A549 (cell line): ENCODE measurements at places on chromosomes 7 and 10. TPM values are rescaled to one million over a fixed set of nuclear protein-coding genes. Genes with fewer than 3 reads are reported as not detected.

GRCh38 chr10:71039551-71039950 lies 151.2 kb upstream of the PCBD1 start:
- no peak for DNase-seq

DNA sequence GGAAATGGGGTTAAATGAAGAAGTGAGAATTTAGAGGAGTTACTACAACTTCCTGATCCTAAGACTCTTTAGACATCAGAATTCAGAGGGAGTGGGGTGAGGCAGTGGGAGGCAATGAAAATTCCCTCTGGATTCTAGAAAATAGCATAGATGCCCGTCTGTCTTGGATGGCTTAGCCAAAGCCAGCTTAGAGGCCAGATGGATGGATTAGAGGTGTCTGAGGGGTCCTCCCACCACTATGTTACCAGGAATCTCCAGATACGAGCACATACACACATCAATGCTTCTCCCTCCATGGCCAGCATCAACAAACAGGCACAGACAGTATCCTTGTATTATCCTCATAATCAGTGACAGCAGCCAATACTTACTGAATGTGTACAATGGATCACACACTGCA lies 418.1 kb downstream of the PLXNA4 start:
- DNase-seq = no peak

DNA sequence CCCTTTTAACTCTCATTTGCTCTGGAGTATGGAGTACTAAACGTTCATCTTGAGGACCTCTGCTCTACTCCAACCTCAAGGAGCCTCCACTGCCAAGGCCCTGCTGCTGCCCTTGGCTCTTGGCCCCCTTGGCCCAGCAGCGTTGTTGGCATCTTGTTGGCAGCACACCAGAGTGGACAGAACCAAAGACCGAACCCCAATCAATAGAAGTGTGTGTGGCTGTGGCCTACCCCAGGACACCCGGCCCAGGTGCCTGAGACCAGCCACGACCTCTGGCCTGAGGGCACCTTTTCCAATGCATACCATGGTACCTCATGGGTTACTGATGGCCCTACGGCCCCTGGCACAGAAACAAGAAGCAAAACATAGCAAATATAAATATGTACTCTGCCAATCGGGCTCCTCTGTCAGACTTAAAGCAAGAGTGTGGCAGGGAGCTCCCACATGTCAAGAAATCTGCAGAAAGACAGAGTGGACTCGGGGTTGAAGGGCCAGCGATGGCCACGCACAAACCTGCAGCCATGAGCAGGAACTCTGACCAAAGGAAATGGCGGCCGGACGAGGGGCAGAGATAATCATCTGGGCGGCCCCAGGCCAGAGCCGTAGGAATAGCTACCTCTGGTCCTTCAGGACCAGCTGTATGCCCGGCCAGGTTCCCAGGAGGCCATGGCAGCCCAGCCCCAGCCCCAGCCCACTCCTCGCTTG lies 2.9 kb downstream of the NPC1L1 start:
- DNase-seq = no peak

- DNase-seq = no peak
Observed at GRCh38 chr7:159004411-159004810, 140.3 kb downstream of the VIPR2 start.

DNA sequence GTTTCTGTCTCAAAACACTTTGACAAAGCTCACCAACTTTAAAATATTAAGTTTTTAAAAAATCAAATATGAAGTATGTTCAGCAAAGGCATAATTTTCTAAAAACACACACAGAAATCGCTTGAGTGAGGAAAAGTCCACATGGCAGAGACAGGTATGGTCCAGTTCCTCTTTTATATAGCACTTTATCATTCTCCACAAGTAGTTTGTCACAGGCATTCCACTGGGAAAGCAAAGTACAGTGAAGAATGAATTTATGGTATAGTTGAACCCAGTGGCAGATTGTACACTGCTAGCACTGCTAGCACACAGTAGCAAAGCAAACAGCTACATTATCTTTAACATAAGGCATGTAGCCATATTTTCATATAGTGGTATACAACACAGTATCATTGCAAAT lies 102.3 kb downstream of the HECTD2 start:
- DNase-seq = no peak

DNA sequence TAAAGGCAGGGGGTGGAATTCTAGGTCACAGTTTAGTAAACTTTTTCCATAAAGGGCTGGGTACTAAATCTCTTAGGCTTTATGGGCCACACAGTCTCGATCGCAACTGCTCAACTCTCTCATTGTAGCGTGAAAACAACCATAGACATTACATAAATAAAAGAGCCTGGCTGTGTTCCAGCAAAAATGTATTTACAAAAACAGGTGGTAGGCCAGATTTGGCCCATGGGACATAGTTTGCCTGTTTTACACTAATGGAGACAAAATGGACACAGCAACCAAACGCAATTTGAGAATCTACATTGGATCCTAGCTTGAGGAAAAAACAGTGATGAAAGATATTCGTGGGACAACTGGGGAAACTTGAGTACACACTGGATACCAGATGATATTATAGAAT lies 23.2 kb upstream of the MALSU1 start:
- DNase-seq = no peak

GRCh38 chr10:86077871-86078638 lies 288.5 kb downstream of the GRID1 start:
- DNase-seq = no peak

GRCh38 chr7:121049028-121049791 lies 60.7 kb downstream of the CPED1 start:
- DNase-seq = no peak

DNA sequence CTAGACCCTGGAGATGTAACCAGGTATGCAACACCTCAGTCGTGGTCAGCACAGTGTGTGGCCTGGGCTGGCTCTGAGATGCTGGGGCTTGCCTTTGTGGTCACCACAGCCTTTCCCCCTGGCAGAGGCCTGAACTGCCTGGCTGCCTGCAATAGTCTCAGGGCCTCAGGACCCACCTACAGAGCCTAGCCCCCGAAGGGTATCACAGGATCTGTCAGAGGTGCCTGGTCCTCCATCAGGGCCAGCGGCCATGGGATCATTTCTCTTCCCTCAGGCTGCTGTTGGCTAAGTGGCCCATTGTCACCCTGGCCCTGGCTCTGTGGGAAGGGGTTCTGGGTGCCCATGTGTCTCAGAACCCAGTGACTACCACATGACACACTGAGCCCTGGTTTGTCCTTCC lies 141.6 kb downstream of the CYP26A1 start:
- no peak for DNase-seq

- no peak for DNase-seq
Observed at GRCh38 chr7:75039166-75039565, 34.4 kb downstream of the RCC1L start.

DNA sequence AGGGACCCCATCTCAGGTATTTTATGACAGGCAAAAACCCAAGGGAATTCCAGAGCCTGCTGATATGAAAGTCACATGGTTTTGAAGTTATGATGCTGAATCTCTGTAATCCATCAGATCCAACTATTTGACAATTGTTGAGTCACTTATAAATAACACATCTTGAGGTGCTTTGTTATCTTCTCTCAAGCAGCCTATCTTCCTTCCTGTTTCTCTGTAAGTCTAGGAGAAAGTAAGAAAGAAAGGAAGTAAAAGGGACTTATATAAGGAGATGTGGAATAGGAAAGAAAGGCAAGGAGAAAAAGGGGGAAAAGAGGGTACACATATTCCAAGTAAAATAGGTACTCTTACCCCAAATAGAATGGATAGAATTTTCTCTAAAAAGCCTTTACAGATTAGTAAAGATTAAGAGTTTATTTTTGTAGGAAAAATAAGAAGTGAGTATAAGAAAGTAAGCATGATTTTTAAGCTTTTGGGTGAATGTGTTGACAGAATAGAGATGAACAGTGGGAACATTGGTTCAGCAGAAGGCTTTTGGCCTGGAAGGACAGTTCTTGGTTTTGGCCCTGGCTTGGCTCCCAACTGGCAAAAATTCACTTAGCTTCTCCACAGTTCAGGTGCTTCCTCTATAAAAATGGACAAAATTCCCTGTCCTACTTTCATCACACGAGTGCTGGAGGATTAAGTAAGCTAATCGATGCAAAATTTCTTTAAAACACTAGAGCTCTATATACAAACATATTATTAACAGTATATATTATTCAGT lies 39.6 kb upstream of the ANK3 start:
- DNase-seq = no peak

DNA sequence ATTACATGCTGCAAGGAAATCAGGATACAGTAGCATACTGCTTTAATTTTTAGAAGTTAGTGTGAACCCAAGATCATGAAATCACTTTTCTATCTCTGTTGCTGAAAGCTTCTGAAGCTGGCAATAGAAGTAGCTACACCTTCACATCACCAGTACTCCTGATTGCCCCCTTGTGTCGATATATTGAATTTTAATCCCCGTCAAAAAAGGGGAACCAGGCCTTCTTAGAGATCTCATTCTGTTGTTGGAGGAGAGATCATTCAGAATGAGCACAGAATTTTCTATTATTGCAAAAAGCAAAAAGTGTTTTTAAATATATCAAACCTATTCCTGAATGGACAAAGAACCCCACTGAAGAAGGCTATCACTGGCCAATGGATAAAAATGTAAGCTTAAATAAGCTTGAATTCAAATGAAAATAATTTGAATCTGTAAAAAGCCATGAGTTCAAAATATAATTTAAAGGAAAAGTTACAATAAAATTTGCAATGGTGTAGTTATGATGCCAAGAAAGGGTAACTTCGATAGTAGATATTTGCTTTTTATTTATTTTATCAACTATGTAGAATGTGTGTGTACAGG lies 39.7 kb upstream of the TEX47 start:
- no peak for DNase-seq

DNA sequence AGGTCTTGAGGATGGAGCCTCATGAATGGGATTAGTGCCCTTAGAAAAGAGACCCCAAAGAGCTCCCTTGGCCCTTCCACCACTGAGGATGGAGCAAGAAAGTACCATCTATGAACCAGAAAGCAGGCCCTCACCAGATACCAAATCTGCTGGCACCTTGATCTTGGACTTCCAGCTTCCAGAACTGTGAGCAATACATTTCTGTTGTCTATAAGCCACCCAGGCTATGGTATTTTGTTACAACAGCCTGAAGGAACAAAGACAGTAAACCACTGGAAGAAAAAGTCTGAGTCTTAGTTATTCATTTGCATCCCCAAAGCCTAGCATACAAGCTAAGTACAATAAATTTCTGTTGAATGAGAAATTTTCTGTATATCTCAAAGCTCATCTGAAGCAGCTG lies 37.9 kb upstream of the TNS3 start:
- no peak for DNase-seq

- no peak for DNase-seq
Observed at GRCh38 chr7:64638822-64639221, 27.1 kb upstream of the ZNF107 start.

GRCh38 chr7:34245246-34245645 lies 339.9 kb downstream of the BMPER start:
- DNase-seq = no peak

DNA sequence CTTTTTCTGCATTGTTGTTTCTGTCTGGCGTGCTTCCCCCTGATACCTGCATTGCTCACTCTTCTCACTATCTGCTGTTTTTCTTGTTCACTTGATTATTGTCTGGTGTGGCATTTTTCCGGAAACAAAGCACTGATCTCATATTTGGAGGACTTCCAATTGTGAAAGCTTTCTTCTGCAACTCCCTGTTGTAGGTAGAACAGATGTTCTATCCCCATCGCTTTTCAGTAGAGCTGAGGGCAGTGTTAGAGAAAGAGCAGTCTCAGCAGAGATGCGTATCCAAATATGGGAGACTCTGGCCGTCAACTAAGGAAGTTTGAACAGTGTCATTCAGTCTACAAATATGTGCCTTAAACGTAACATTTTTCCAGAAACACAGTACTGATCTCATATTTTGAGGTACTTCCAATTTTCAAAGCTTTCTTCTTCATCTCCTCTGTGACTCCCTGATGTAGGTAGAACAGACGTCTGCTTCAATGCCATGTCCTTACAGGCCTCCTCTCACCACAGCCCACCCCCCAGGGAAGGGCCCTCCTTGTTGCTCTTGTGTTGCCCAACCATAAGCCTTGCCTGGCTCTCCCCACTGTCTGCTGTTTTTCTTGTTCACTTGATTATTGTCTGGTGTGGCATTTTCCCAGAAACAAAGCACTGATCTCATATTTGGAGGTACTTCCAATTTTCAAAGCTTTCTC lies 27.1 kb upstream of the GJD4 start:
- DNase-seq = no peak

GRCh38 chr10:48237259-48238250 lies 36.9 kb downstream of the FRMPD2 start:
- no peak for DNase-seq

DNA sequence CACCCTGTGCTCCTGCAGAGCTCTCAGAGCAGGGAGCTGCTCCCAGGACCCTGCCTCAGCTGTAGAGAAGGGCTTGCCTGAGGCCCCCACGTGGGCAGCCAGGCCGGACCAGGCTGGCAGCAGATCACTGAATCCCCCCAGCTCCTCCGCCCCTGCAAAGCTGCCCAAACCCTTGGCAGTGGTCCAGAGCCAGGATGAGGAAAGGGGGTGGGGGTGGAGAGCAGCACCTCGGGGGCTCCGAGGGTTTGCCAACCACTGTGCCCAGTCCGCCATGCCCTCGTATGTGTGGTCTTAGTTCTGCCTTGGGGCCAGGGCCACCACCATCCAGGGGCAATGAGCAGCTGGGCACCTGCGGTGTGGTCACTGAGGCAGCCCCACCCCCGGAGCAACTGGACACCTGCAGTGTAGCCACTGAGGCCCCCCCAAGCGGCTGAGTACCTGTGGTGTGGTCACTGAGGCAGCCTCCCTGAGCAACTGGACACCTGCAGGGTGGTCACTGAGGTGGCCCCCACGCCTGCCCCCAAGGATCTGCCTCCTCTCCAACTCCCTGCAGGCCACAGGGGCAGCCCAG lies 90.8 kb downstream of the TCERG1L start:
- no peak for DNase-seq

ZNF365 gene
- 1.1 to 1.3 TPM (median 1.2 TPM) in 3 replicates for polyA plus RNA-seq

CDC14C gene
- polyA plus RNA-seq = 0.05 to 0.06 TPM in 2 of 3 replicates, not detected in the other

RTKN2 gene
- 1.6 to 1.8 TPM (median 1.8 TPM) in 3 replicates for polyA plus RNA-seq

HTR7 gene
- polyA plus RNA-seq = 0.05 to 0.11 TPM (median 0.05 TPM) in 3 replicates

NPY4R2 gene
- 31.1 to 37.8 TPM (median 33.1 TPM) in 3 replicates for polyA plus RNA-seq

PPP2R2D gene
- polyA plus RNA-seq = 23.1 to 23.9 TPM (median 23.3 TPM) in 3 replicates

CH25H gene
- polyA plus RNA-seq = not detected in 3 replicates

SORCS1 gene
- polyA plus RNA-seq = not detected in 3 replicates

CPA2 gene
- polyA plus RNA-seq = not detected in 3 replicates

LBX1 gene
- not detected in 3 replicates for polyA plus RNA-seq
